Activated CD4-positive, alpha-beta T cell treated with anti-CD3 and anti-CD28 coated beads, Interleukin-2, amount 50 U/mL, for 48 hours (primary cell): ENCODE measurements at places on chromosomes 4 and X.

DNA sequence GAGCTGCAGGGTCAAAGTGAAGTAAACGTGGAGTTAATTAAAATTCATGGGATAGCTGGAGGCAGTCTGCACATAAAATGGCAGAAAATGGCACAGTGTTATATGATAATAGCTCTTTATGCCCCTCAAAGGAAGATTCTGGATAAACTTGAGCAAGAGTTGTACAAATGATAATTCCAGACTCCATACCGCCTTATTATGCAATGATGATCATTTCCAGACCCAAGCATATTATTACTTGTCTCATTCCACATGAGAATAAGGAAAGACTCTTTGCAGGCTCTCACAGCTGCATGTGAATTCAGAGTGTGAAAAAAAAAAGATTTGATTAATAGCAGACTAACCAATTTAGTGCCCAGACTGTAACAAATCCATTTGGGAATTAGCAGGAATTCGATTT is 105.4 kb downstream of the STK32B start:
- no peak for DNase-seq

GRCh38 chrX:96907516-96908272 is 24.0 kb downstream of the RPA4 start:
- no peak for DNase-seq

- no peak for DNase-seq
Observed at GRCh38 chr4:158163941-158164767, 8.7 kb downstream of the GASK1B start.

GRCh38 chr4:114727461-114727860 is 128.9 kb downstream of the UGT8 start:
- DNase-seq, result no peak

GRCh38 chr4:9949573-9949972 is 71.7 kb downstream of the SLC2A9 start:
- DNase-seq, result no peak
